ENCODE measurements at places on chromosomes 13 and 19.

DNA sequence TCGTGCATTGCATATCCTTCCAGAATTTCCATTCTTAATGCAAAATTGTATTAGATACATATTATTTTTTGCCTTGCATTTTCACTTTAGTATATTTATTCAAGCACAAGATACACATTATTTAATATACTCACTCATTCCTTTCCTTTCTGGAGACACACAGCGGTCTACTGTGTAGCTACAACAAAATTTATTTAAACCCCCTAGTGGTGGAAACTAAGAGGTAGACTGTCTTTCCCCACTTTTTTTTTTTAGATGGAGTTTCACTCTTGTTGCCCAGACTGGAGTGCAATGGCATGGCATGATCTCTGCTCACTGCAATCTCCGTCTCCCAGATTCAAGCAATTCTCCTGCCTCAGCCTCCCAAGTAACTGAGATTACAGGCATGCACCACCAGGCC is 2040.3 kb upstream of the PCDH20 start:
- DNase-seq: no peak

- DNase-seq: no peak
Observed at GRCh38 chr19:11767633-11768133, 883 bp downstream of the ZNF441 start.

DNA sequence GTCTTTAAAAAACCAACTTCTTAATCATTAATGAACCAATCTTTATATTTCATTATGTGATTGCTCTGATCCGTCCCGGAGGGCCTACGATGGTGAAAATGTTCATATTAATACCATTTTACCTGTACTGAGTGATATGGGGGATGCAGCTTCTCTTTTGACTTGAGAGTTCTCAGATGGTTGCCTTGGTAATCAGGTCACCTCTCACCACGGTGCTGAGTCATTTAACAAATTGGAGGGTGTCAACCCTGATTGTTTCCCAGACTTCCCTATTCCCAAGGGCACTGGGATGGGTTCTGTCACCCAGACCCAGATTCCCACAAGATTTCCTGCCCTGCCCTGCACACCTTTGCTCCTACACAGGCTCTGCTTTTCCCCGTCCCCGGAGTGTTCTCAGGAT is 128.5 kb upstream of the TMTC4 start:
- no peak for DNase-seq

DNA sequence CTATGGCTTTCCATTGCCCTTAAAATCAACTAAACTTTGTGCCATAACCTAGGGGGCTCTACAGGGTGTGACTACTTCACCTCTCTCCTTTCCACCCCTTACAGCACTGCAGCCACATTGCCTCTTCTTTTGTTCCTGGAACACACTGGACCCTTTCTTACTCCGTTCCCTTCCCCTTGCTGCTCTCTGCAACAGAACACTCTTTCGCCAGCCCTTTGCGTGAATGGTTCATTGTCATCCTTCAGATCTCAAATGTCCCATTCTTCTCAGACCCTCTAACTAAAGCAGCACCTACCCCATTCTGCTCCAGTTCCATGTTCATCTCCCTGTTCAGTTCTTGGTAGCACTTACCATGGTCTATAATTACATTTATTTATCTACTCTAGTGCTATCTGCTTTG is 208.3 kb downstream of the OXGR1 start:
- DNase-seq: no peak

DNA sequence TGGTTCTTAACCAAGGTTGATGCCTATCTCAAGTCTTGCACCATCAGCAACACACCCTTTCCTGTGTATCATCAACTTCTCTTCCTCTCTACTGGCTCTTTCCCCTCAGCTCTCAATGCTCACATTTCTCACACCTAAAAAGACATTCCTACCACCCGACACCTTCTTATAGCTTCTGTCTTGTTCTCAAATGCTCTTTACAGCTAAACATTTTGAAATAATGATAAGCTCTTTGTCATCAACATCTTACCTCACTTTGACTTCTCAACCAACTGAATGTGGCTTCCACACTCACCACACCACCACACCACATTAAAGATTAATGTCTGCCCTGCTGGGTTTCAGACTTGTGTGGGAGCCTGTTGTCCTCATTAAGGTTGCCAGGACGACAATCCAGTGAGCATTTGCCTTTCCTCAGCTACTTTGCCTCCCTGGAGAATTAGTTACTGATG is 67.8 kb downstream of the RXFP2 start:
- no peak for DNase-seq

- DNase-seq: no peak
Observed at GRCh38 chr19:13537454-13537853, 31.2 kb upstream of the CACNA1A start.

DNA sequence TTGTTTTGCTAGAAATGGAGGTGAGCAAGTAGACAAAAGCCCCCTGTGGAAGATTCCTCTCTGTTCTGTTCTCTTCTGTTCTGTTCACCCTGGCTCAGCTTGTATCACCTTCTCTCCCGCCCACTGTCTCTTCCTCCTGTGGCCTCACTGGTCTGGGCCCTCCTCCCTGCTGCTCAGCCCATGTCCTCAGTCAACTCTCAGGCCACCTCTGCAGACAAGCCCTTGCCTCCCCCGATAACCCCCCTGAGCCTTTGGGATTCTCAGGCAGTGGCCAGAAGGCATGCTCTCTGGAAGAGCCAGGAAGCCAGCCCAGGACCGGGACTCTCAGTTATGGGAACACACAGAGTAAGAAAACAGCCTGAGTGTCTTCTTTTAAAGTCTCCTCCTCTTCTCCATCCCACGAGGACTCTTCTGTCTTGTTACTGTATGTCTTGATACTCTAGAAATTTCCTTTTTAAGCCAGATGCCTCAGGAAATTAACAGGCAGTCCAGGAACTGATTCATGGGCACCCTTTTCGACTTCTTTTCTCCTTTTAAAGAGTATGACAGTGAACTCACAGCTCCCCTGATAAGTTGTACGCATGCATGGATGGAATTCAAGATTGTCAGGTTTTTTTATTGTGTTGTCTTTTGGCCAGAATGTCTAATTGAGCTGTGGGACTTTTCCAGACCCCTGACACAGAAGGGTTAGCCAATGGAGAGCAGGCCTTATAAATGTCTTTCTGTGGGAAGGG is 33.7 kb downstream of the SHISA2 start:
- DNase-seq: no peak

DNA sequence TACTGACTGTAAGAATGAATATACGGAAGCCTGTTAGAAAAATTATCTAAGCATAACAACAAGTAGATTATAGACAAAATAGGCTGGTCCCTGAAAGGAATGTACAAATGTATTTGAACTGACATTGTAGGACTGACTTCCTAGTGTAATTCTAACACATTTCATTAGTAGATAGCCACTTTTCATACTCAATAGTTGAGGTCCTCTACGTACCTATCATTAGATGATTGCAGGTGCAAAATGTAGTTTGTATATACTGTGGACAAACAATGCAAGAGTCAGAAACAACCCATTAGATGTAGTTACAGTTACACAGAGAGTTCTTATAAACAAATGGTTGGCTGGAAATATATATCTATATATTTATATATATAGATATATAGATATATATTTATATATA is 402.3 kb upstream of the SLITRK6 start:
- DNase-seq: no peak

DNA sequence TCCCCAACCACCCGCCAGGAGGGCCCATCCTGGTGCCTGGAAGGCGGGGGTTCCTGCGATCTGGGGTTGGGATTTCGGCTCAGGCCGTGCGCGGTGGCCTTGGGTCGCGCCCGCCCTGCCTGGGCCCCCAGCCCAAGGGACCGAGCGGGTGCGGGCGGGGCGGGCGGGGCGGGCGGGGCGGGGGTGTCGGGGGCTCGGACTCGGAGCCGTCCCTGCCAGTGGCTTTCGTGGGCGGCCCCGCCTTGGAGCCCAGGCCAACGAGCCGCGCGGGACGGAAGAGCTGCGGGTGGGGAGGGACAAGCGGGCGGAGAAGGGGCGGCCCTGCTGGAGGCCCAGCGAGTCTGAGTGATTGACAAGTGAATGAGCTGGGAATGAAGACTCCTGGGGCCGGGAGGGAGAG is 24.6 kb upstream of the ZNF729 start:
- DNase-seq: no peak

DNA sequence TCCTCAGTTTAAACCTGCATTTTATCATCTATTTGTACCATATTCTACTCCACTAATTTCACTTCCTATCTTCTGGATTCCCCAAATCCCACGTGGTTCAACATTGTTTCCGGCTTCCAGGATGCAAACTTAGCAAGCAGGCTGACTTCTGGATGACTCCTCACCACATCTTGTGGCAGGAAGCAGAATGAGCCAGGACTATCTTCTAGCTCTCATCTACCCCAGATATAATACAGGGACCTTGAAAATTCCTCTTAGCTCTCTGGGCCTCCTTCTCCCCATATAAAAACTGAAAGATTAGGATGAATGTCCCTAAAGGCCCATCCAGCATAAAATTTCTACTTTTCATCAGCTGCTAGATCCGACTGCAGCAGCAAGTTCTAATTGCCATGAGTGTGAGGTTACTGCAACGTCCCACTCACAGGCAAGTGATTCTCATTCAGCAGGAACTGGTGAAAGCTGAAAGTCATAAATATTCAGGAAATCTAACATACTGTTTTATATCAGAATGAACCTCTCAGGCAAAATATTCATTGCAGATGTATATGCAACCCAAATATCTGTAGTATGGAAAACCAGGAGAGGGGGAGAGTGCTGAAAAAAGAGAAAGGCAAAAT is 93.4 kb downstream of the KCTD12 start:
- no peak for DNase-seq

DNA sequence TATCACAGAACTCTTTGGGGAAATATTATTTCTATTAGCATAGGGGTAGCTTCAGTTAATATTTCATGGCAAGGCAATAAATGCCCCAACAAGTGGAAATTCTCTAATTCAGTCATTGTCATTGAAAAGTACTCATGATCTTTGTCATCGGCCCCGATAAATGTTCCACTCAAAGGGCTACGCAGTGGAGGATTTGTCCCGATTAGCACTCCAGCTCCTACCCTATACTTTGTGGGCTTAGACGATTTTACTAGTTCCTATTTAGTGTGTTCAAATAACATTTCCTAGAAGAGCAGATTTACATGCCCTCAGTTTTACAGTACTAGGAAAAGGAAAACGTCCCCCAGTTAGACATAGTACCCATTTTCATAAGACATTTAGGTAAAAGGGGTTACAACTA is 38.0 kb upstream of the ATP12A start:
- no peak for DNase-seq

DNA sequence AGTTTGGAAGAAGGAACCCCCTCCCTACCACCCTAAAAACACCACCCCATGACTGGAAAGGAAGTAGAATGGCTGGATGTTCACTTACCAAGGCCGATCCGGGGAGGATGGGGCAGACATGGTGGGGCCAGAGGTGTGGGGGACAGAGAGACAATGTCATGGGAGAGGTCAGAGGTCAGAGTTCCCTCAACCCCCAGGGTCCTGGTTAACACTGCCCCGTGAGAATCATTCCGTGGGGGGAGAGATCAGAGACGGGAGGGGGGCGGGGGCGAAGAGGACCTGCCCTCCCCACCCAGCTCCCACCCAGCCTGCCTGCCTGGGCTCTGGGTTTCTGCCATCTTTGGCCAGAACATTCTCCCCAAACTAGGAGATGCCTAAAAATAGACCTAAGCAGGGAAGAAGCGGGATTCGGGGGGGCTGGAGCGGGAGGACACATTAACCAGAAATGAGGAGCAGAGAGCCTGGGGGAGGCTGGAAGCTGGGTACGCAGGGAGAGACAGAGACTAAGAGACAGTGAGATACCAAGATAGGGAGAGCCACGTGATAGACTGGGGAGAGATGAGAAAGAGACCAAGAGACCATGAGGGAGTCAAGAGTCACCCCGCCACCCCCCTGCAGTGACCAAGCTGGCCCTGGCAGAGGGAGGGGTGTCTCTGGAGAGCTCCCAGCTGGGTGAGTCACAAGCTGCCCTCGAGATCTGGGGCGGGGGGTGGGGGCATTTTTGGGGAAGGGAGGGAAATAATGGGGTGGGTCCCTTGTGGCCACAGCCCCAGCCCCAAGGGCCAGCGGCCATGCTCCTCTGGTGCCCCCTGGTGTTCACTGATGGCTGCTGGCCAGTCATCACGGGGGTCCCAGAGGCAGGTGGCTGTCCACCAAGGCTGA is 6.1 kb upstream of the KANK2 start:
- DNase-seq: no peak

DNA sequence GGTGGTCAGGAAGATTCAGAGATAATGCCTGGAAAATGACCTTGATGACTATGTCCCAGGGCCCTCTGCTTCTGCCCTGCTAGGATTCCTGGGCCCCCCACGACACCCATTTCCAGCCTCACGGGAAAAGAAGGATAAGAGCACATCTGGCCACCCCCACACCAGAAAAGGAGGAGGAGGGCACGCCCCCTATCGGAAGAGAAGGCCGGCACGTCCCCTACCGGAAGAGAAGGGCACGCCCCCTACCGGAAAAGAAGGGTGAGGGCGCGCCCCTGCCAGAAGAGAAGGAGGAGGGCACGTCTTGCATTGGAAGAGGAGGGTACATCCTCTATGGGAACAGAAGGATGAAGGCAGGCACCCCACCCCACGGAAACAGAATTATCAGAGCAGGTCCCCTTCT is 84.3 kb downstream of the IER2 start:
- no peak for DNase-seq

GRCh38 chr13:44796597-44797490 is 192.4 kb downstream of the NUFIP1 start:
- DNase-seq: no peak

DNA sequence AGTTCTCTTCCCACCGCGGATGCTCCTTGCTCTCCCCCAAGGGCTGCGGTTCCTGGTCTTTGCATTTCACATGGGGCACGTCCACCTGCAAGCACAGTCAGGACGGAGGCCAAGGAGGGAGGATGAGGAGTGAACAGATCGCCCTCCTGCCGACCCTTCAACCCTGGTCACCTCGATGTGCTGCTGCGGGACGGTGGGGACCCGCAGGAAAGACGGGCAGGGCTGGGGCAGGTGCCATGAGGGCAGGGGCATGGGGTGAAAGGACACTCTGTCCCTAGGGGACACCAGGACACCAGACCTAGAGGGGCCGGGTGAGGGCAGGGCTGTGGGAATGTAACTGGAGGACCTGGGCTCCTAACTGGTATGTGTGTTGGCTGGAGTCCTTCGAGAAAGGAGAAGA is 840 bp downstream of the SYCE2 start:
- no peak for DNase-seq

DNA sequence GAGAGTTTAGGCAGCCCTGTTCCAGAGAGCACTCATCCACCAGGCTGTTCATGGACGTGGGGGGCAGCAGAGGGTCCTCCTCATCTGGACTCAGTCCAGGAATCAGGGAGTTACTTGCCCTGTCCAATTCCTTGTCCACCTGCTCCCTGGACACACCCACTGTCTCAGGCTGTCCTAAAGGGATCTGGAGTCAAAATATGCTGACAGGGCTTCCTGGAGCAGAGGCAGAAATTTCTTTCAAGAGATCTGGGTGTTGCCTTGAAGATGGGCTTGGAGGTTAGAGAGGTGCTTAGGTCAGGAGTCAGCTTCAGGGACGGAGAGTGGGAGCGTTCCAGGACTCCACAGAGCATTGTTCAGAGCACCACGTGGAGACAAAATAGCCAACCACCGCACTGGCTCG is 65.8 kb upstream of the SHISA2 start:
- no peak for DNase-seq

DNA sequence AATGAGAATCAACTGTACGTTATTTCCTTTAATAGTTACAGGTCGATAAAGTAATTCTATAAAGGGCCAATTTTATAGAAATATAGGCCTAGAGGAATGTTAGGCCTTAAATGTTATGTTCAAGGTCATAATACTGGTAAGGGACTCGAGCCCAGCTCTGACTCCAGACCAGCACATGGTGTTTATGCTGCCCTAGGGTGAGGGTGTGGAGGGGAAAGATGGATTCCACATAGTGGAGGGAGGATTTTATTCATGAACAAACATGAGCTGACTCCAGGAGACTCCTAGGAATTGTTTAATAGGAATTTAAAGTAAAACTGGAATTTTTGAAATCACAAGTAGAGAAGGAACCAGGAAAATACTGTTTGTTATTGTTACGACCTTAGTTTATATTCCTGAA is 139.9 kb downstream of the LACC1 start:
- DNase-seq: no peak

All from cerebellar nuclear complex (tissue), 1 donor.